ENCODE measurements at places on chromosomes 4 and X.

DNA sequence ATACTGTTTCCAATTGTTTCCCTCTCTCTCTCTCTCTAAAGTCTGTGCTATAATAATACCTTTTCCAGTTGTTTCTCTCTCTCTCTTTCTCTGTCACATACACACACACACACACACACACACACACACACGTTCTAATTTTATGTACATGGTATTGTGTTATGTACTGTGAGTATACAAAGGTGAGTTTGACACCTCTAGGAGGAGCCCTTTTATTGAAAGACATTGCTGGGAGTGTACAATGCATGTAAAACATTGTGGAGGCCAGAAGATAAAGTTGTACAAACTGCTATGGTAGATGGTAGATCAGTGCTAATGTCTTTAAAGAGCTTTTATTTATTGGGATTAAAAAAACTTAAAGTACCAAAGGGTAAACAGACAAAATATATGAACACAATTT lies 53.6 kb downstream of the BLTP1 start:
- no peak for DNase-seq

- DNase-seq = no peak
Observed at GRCh38 chrX:40700640-40701342, 34.6 kb downstream of the MED14 start.

- DNase-seq = no peak
Observed at GRCh38 chrX:150371877-150372276, 8.8 kb downstream of the MAMLD1 start.

GRCh38 chrX:40093586-40093985 lies 4.2 kb downstream of the BCOR start:
- DNase-seq = no peak

- no peak for DNase-seq
Observed at GRCh38 chr4:175297965-175298565, 379.9 kb downstream of the ADAM29 start.

- DNase-seq = no peak
Observed at GRCh38 chr4:27149541-27150212, 289.0 kb downstream of the STIM2 start.

GRCh38 chr4:123921339-123921738 lies 524.7 kb downstream of the SPRY1 start:
- DNase-seq = no peak

DNA sequence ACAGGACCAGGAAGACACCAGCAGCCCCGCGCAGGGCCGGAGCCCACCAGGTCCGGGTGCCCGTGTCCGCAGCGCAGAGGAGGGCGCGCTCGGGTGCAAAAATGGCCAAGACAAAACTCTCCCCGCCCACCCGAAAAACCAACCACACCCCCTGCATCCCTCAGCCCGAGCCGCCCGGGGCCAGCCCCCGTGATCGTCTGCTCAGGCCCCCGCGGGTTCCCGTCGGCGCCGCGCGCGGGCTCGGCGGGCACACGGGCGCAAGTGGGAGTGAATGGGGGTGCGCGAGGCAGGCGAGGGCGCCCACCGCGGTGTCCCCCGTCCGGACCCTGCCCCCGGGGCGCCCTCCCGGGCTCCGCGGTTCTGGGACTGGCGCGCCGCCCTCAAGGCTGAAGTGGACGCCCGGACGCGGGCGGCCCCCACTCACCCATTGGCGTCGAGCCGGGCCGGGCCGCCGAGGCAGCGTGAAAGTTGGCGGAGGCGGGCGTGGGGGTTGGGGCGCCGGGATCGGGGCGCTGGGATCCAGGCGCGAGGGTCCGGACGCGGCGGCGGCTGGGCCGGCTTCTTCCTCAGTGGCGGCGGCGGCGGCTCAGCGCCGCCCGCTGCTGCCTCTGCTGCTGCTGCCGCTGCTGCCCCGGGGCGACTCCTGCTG lies 393 bp downstream of the SH3KBP1 start:
- DNase-seq = no peak

GRCh38 chr4:7044137-7044930 lies 1.2 kb downstream of the TADA2B start:
- no peak for DNase-seq

DNA sequence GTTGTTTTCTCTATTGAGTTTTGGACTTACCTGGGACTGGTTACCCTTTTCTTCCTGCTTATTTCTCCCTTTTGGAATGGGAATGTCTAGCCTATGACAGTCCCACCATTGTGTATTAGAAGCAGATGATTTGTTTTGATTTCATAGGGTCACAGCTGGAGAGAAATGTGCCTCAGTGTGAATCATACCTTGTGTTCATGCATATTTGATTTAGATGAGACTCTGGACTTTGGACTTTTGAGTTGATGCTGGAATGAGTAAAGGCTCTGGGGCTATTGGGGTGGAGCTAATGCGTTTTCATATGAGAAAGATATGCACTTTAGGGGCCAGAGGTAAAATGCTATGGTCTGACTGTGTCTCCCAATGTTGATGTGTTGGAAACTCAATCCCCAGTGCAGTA lies 30.5 kb upstream of the TEX13C start:
- DNase-seq = no peak

- no peak for DNase-seq
Observed at GRCh38 chrX:44884944-44885343, 12.0 kb downstream of the KDM6A start.

DNA sequence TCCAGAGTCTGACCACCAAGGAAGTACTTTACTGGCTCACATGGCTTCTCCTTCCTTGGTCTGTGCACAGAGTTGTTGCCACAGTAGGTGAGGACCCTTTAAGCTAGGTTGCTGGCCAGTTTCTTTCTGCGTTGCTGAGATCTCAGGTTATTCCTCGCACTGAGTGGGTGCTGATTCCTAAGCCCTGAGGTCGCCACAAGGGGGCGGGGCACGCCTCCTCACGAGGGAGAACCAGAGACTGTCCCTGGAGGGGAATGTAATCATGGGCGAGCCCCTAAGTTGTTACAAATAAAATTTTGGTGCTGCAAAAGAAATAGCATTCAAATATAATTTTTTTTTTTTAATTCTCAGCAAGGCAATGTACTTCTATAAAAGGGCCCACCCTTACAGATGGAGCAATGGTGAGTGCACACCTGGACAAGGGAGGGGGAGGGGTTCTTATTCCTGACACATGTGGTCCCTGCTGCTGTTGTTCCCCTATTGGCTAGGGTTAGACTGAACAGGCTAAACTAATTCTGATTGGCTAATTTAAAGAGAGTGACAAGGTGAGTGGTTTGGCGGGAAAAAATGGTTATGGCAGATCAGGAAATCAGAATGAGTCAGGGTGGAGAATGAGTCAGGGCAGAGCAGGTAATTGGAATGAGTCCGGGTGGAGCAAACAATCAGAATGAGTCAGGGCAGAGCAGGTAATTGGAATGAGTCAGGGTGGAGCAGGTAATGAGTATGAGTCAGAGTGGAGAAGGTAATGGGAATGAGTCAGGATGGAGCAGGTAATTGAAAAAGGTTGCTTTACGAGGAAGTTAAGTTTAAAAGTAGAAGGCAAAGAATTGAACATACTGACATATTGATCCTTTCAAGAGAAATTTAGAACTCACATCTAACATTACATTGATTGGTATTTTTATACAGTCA lies 107.5 kb downstream of the VSIG4 start:
- DNase-seq = no peak

GRCh38 chrX:16665089-16665488 lies 15.1 kb downstream of the S100G start:
- DNase-seq = no peak

GRCh38 chrX:70421618-70422017 lies 1.5 kb upstream of the GDPD2 start:
- DNase-seq = peak; percentile 12

DNA sequence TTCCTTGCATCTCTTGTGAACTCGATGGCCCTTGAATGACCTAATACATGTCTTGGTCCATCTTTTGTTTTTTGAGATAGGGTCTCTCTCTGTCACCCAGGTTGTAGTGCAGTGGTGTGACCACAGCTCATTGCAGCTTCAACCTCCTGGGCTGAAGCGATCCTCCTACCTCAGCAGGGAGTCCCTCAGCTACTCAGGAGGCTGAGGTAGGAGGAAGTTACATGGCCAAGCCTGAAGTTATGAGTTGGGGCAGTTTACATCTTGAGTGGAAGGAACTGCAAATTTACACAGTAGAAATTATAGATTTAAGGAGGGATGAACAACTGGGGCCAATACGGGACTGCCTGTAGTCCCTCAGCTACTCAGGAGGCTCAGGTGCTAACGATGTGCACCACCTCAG lies 97.2 kb upstream of the METTL14 start:
- no peak for DNase-seq

DNA sequence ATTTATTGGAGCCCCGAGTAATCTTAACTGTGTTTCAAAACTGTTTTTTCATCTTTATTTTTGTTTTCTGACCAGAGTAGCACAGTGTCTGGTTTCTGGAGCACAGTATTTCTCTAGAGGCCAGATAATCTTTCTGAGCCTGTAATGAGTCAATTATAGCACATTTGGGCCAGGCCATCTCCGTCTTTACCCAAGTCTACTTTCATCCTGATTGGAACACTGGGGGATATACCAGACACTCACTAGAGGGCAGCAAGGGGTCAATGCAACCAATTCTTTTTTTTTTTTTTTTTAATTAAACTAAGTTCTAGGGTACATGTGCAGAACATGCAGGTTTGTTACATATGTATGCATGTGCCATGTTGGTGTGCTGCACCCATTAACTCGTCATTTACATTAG lies 282.0 kb downstream of the ARHGAP24 start:
- no peak for DNase-seq

Measured in amygdala (tissue), 56 donors.